ENCODE measurements at places on chromosomes 7 and 10.

DNA sequence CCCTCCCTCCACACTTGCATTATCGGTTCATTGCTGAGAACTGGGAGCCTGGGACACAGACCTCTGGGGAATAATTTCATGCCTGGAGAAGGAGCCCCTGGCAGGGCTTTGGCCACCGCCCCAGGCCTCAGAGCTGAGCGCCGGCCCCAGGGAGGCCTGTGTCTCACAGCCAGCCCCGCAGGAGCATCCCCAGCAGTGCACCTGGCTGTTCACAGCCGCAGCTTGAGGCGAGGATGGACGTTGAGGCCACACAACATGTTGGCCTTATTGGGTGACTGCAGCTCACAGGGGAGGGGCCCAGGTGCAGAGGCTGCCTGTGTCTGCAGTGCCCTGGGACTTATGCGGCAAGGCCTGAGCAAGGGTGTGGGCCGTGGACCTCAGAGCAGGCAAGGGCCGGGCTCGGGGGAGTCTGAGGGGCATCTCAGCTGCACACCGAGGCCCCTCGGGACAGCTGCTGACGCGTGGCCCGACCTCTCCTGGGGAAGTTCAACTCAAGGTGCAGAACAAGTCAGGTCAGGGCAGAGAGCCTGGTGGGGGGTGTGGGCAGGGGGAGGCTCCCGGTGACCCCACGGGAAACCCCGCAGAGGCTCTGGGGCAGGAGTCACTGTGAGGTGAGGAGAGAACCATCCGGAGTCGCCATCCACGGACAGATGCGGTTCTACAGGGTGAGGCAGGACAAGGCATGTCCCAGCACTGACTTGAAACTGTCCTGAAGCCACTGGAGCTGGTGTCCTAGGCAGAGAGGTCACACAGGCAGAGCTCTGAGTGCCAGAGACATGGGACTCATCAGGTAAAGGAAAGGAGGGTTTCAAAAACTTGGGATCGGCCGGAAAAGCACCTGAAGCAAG lies 13.1 kb upstream of the UBE3C start:
- no peak for DNase-seq

DNA sequence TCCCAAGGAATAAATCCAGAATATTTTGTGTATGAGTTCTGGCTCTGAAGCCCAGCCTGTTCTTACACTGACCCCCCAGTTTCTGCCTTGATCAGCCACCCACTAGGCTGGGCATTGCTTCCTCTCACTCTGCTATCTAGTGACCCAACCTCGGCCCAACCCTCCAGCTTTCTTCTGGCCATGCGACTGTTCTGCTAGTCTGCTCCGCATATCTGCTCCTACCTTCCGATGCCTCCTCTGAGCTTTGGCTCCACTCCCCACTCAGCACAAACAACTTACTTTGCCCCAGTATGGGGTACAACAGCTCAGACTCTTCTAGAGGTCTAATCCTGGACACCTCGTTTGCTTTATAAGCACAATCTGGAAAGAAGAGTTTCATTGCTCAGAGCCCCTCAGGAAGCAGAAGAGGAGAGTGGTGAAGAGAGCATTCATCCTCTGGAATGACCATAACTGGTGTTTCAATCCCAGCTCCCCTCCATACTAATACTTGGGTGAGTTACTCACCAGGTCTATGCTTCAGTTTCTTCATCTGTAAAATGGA lies 99.6 kb downstream of the NPSR1 start:
- no peak for DNase-seq

- DNase-seq = no peak
These were observed 2.9 kb downstream of the SGMS1 start for GRCh38 chr10:50620899-50621298.

- no peak for DNase-seq
These were observed 66.9 kb downstream of the MYO3A start for GRCh38 chr10:26000971-26001370.

GRCh38 chr7:29424295-29424983 lies 139.2 kb upstream of the PRR15 start:
- no peak for DNase-seq

- no peak for DNase-seq
These were observed 82.5 kb downstream of the VWDE start for GRCh38 chr7:12320987-12321647.

DNA sequence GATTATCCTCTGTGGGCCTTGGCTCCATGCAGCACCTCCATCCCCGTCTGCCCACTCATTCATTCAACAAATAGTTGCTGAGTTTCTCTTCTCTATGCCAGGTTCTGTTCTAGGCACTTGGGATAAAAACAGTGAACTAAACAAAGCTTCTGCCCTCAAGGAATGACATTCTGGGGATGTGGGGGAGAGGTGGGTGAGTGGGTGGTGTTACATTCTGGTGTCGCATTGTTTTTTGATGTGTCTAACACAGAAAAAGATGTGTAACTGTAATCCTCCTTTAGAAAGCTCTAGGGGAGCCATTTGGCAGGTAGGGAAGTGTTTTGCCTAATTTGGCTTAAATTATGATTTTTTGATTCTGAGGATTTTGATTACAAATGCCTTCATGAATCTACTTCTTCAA lies 21.4 kb downstream of the AUTS2 start:
- no peak for DNase-seq

DNA sequence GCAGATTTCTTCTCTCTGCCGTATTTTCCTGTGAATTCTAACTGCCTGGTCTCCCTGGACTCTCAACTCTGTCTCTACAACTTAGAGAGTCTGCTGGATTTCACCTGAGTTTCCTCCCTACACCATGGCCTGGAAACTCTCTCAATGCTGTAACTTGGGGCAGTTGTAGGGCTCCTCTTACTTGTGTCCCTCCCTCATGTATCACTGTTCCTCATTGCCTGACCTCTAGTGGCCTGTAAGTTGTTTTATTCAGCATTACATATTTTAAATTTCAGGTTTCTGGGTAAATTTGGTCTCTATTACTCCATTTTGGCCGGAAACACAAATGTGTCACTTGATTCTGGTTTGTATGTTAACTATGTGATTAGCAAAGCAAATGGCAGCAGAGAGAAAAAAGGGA lies 70.9 kb downstream of the DYNC1I1 start:
- no peak for DNase-seq
